Stimulated activated CD8-positive, alpha-beta memory T cell treated with anti-CD3 and anti-CD28 coated beads, Interleukin-7, amount 100 ng/mL, for 1 hour (primary cell): ENCODE measurements at places on chromosomes 13 and 19.

DNA sequence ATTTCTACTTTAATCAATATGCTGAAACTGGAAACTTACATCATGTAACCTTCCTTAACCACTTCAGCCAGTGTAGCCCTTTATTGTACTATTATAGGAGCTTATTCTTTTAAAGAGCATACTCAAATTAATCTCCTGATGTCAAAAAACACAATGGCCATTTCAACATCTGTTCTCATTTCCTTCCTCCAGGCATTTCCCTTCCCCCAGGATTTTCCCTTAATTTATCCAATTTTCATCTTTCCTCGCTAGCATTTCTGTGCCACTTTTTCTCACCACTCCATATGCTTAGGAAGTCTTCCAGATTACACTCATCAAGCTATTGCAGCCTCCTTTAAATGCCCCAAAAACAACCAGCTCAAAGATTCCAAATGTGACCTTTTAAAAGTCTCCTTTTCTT lies 265.0 kb downstream of the PCDH9 start:
- DNase-seq: no peak

- no peak for DNase-seq
Measured at GRCh38 chr19:10226376-10227025, 4.6 kb downstream of the S1PR2 start.

GRCh38 chr13:67330149-67330548 lies 100.0 kb upstream of the PCDH9 start:
- no peak for DNase-seq

DNA sequence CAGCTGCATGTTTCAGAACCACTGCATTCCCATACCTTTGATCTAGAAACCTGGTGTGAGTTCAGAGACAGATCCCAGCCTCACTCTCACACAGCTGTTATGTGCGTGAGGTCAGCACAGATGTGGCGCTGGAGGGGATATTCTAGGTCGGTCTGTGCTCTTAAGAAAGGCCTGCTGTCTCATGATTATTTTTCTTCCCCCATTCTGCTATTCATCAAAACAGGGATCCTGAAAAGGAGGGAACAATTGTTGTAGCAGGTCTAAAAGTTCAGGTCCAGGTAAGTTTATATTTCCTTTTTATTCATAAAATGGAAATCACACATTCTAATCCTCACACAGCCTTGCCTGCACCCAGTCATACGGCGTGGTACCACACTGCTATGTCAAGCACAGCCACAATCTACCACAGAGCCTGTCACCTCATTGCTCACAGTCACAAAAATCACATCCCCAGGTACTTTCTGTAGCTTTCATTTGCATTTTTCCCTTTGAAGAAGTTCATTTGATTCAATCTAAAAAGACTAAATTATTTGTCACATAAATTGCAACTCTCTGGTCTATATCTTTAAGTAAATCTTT lies 867 bp downstream of the ZNF546 start:
- DNase-seq: no peak

DNA sequence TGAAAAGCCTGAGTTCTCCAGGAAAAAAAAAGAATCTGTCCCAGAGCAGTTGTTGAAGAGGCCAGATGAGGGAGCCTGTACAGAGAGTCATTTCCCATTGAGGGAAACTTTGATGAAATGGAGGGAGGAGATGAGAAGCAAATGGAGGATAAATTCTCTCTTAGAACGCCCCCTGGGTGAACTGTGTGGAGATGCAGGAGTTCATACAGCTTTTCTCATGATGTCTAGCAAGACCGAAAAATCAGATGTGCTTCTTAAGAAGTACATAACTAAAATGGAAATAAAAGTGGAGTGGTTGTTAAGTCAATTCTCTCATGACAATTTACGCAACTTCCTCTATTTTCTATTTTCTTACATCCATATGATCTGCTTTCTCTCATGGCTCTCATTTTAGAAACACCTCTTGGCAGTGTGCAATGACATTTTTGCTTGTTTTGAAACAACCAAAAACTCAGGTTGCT lies 1263.1 kb downstream of the PCDH9 start:
- no peak for DNase-seq

DNA sequence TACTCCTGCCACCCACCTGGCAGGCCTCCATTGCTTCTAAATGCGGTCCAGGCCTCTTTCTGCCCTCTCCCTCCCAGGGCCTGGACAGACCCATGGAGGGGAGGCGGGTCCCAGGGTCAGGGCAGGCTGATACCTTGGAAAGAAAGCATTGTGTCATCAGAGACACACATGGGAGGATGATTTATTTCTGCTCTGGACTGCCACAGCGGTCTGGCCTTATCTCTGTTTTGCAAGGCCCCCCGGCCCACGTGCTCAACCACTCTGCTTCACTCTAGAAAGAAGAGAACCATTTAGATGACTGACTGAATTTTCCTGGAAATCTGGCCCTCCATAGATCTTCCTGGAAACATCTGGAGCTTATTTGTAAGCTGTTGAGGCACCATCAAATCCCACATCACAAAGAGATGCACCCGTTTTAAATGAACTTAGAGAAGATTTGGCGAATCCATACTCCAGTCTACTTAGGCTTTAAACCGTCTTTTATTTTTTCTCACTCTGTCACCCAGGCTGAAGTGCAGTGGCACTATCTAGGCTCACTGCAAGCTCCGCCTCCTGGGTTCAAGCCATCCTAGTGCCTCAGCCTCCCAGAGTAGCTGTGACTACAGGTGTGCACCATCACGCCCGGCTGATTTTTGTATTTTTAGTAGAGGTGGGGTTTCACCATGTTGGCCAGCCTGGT lies 48.3 kb upstream of the URI1 start:
- DNase-seq: no peak

DNA sequence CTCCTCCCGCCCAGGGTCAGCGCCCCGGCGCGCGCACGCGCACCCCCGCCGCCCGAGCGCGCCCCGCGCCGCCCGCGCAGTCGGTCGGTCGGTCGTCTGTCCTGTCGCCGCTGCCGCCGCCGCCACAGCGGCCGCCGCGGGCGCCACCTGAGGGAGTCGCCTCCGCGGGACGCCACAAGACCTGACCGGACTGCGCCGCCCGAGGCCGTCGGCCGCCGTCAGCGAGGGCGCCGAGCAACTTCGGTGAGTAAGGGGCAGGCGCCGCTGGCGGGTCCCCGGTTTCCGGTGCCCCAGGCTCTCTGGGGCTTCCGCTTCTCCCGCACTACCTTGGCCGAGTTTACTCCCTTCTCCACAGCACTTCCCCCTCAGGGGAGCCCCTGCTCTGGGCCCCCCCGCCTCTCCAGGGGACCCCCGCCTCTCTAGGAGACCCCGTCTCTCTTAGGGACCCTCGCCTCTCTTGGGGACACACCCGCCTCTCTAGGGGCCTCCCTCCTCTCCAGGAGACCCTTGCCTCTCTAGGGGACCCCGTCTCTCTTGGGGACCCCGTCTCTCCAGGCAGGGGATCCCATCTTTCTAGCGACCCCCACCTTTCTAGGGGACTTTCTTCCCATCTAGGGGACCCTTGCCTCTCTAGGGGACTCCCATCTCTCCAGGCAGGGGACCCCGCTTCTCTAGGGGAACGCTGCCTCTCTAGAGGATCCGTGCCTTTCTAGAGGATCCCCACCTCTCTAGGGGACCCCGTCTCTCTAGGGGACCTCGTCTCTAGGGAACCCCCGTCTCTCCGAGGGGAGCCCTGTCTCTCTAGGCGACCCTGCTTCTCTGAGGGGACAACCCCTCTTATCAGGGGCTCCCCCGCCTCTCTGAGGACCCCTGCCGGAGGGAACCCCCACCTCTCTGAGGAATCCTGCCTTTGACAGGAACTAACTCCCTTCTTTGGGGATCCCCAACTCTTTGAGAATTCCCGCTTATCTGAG lies 19.3 kb upstream of the GATAD2A start:
- DNase-seq: no peak

- DNase-seq: no peak
Measured at GRCh38 chr19:7912697-7913564, 1.7 kb upstream of the TGFBR3L start.

DNA sequence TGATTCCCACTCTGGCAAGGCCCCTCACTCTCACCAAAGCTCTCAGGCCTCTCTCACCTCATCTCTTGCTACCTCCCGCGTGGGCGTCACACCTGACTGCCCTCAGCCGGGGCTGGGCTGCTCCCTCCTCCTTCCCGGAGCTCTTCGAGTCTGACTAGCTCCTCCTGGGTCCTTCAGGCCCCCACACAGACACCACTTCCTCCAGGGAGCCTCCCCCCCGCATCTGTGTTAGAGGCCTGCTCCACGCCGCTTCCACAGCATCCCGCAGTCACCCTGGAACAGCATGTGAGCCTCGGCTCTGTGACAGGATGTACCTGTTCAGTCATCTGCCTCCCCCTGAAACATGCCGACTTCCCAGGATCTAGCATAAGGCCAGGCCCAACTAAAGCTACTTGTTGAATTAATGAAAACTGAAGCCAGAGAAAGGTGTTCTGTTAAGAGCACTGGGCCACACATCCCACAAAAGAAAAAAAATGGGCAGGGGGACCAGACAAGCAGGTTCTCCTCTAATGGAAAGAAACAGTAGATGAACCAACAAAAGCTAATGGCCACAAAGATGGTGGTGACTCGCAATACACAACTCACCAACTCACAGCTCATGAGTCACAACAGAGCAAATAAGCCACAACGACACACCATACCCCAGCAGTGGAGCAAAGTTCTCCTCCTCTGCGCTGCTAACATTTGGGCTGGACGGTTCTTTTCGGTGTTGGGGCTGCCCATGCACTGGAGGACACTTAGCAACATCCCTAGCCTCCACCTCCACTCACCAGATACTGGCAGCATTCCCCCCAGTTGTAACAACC lies 3.0 kb downstream of the PPP6R1 start:
- no peak for DNase-seq

- no peak for DNase-seq
Measured at GRCh38 chr19:7397687-7398086, 49.0 kb downstream of the ARHGEF18 start.

DNA sequence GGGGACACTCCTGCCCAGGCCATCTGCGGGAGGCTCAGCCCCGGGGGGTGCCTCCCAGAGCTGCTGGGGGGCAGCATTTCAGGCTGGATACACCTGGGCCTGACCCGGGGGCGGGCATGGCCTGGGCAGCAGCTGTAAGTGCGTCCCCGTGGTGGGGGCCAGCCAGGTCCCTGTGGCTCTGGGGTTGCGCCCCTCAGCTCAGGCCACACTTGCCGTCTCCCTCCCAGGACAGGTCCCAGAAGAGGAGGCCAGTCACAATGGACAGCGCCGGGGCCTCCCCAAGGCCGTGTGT lies 11.6 kb downstream of the CBARP start:
- DNase-seq: no peak

- DNase-seq: no peak
Measured at GRCh38 chr19:41357746-41358145, 4.0 kb upstream of the TGFB1 start.

DNA sequence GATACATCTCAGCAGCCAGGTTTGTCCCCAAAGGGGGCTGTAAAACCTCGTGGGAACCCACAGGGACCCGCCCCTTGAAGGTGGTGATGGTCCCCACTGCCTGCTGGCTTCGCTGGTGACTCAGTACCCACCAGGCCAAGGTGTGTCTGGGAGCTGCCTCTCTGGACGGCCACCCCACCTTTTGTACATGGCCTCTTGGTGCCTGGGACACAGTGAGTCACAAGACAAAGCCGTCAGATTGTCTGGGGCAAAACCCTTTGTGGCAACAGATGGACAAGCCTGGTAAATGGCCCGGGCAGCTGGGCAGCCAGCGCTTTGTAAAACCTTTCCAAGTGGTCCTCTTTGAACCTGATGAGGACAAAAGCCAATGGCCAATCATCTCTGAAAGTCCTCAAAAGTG lies 27.9 kb upstream of the KLF2 start:
- no peak for DNase-seq
